NT2/D1 (cell line): ENCODE measurements at places on chromosomes 5 and 9.

DNA sequence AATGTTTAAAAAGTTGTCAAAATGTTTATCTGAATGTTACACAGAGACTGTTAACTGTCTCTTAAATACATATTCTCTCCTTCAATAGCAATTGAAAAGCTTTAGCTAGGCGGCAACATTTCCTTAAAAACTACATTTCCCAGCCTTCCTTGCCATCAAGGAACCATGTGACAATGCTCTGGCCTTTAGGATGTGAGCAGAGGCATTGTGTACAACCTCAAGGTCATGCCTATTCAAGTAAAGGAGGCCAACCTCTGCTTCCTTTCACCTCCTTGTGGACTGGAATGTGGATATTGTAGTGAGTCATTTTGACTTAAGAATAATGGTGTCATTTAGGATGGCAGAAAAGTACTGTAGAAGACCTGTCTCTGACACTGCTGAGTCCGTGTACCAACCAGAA lies 23.7 kb upstream of the MROH2B start:
- no peak for DNase-seq

DNA sequence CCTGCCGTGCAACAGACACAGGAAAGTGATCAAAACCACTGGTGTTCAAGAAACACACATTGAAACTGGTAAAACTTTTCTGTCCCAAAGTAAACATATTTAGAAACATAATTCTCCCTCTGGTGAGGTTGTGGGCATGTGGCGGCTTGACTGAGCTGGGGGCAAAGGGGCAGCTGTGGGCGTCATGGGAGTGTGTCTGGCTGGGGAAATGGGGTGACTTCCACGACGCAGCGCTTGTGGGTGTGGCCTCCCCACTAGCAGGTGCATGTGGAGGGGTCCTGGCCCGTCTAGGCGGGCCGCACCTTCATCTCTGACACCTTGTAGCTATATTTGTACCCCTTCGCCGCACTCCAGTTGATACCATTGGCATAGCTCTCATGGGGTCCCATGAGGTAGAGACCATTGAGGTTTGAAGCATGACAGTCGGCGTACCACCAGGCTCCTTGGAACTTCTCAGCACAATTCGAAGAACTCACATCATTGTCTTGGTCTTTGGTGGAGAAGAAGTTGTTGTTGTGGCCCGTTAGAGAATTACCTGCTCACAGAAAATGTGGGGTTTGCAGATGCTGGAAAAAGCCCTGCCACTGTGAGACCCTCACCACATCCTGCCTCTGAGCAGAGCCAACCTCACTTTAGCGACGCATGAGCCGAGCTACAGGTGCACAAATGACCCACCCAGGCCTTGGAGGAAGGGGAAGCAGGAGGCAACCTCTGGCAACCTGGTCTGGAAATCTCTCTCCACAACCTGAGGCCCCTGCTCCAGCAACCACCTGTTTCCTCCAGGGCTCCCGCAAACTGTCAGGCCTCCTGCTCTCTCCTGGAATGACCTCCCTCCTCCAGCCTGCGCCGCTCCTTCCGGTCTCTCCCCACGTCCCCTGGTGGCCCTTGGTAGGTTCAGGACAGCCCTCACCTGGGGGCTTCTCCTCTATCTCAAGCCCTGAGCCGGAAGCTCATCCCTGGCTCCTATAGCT lies 7.9 kb downstream of the FCN1 start:
- DNase-seq: no peak

GRCh38 chr5:126594748-126595485 lies at the start of gene ALDH7A1:
ALDH7A1 (minus strand) TSS chr5:126595219; CDS start chr5:126595198, 21 bp downstream.
- DNase-seq: peak; percentile 91

DNA sequence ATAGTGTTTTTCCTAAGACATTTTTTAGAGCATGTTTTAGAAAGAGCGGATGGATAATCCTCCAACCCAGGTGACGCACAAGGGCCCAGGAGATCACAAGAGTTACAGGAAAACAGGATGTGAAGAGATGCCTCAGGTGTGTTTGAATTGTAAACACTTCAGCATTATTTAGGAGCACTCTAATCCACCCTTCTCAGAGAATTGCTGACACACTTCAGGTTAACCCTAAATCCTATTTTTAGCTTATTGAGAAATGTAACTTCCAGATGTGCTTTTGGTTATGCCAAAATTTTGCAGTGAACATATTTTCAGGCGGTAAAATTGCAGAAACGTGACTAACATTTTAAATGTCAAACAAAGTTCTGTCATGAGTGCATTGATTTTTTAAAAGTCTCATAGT lies 755.4 kb upstream of the CTNND2 start:
- no peak for DNase-seq

GRCh38 chr9:92438900-92439526 lies 14.7 kb upstream of the OMD start:
- DNase-seq: no peak

GRCh38 chr5:40414922-40415321 lies 264.8 kb upstream of the PTGER4 start:
- DNase-seq: no peak

- no peak for DNase-seq
Observed at GRCh38 chr5:110880413-110880812, 141.6 kb downstream of the SLC25A46 start.

GRCh38 chr5:99305045-99305580 lies 376.3 kb upstream of the CHD1 start:
- DNase-seq: no peak

- no peak for DNase-seq
Observed at GRCh38 chr9:137147091-137147792, 8.3 kb downstream of the GRIN1 start.

GRCh38 chr5:151750121-151750520 lies 8.3 kb downstream of the ATOX1 start:
- DNase-seq: no peak

DNA sequence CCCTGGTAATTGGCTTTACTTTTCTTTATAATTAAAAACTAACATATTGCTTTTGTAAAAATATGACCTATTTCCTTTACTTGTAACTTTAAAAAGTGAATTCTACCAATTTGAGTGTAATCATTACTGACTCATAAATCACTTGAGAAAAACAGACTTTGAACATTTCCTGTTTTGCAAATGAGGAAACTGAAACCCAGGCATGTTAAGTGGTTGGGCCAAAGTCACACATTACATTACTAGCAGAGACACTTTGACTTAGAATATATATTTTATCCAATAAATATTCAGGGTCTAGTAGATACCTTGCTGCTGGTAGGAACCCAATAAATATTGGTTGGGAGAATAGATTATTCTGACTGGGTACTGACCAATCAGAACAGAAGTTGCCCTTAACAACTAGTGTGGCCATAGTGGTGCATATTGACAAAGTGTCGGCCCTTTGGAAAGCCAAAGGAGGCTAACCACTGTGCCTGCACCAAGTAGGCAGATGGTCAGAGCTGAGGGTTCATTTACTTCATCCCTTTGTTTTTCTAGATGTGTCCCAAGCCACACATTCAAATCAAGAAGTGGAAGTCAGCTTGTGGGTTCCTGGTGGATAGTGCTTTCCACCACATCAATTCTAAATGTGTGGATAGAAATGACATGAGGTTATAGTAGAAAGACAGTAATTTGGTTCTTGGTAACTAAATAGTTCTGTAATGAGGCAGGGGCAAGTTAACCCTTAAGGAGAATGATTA lies 365.1 kb upstream of the RIOK2 start:
- DNase-seq: no peak

- peak; percentile 57 for DNase-seq
Observed at GRCh38 chr9:71120501-71121247, 747 bp downstream of the TRPM3 start.

GRCh38 chr5:133387091-133387490 lies 225.2 kb downstream of the FSTL4 start:
- DNase-seq: no peak

- no peak for DNase-seq
Observed at GRCh38 chr5:177312649-177313181, 1.0 kb upstream of the MXD3 start.

GRCh38 chr5:54874337-54875021 lies 110.9 kb downstream of the ESM1 start:
- no peak for DNase-seq

DNA sequence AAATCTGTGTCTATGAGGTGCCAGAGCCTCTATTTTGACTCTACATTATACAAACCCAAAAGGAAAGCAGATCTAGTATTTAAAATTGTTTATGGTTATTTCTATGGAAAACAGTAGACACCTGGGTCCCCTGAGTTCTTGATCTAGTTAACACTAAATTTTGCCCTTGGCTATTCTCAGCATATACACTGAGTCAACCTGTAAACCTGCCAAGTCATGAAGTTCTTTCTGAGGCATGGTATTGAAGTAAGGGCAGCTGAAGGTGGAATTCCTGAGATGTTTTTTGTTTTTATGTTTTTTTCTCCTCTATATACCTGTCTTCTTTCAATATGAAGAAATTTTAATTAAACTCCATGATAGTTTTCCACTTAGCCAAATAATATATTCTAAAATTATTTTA lies 120.2 kb downstream of the PDE4D start:
- no peak for DNase-seq

DNA sequence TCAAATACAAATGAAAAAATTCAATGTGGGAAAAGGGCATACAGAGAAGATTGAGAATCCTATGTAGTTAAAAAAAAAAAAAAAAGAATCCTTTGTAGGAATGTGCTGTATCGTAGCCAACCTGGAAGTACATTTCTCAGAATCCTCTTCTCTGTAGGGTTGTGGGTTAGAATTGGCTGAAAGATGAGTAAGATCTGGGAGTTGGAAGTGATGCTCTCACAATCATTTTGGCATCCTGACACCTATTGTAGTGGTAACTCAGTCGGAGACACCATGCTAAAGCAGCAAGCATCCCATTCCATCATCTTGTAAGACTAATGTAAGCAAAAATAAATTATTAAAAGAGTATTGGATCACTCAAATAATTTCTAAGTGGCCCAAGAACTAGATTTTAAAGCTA lies 30.6 kb downstream of the MRPL22 start:
- DNase-seq: no peak

GRCh38 chr5:128424646-128425045 lies 113.4 kb downstream of the FBN2 start:
- no peak for DNase-seq

DNA sequence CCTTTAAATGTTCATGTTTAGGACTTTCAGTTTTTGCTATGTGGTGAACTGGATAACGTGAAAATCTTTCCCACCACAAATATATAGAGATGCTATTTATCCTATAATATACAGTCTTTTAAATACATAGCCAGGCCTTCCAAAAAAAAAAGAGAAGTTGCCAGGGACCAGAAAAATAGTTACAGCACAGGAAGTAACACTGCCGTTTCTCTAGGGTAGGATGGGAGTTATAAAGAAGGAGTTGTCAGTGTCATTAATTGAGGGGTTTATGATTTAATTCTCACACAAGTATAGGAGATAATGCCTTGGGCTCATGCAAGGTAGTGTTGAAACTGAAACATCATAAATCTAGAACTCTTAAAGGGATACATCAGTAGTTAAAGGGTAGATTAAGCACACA lies 83.9 kb downstream of the LRRC70 start:
- DNase-seq: no peak

GRCh38 chr5:83562071-83562606 lies 90.6 kb downstream of the VCAN start:
- no peak for DNase-seq

- DNase-seq: no peak
Observed at GRCh38 chr5:8013948-8014710, 145.2 kb downstream of the MTRR start.

GRCh38 chr9:109162677-109163076 lies 4.4 kb downstream of the FRRS1L start:
- DNase-seq: no peak

DNA sequence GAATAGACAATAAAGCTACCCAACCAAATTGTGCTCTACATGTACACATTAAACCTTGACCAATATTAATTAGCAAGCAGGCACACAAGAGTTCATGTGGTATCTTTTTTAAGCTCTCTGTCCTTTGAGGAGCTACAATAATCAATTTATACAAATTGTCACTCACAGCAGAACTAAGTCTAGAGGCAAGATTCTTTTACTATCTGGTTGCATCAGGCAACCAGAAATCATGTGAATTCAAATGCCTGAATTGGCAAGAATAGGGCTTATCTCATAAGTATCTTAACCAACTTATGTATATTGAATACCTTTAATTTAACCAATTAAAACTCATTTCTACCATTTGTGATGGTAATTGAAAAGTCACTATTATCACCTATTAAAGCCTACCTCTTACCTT lies 145.5 kb upstream of the HAPLN1 start:
- no peak for DNase-seq

DNA sequence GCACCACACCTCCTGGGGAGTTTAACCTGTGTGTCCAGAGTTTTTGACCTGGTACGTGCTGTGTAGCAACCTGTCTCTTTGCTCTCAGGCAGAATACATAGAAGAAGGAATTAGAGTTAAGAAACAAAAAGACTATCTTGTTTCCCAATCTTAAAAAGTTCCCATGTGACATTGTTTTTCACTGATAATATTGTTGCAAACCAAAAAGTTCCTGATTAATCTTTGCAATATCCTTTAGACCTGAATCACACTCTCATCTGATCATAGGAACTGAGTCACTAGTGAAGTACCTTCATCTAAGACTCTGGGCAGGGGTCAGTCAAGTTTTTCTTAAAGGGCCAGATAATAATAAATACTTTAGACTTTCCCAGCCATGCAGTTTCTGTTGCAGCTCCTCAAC lies 35.1 kb downstream of the BASP1 start:
- DNase-seq: no peak

- DNase-seq: no peak
Observed at GRCh38 chr9:20009606-20010005, 220.8 kb upstream of the SLC24A2 start.

DNA sequence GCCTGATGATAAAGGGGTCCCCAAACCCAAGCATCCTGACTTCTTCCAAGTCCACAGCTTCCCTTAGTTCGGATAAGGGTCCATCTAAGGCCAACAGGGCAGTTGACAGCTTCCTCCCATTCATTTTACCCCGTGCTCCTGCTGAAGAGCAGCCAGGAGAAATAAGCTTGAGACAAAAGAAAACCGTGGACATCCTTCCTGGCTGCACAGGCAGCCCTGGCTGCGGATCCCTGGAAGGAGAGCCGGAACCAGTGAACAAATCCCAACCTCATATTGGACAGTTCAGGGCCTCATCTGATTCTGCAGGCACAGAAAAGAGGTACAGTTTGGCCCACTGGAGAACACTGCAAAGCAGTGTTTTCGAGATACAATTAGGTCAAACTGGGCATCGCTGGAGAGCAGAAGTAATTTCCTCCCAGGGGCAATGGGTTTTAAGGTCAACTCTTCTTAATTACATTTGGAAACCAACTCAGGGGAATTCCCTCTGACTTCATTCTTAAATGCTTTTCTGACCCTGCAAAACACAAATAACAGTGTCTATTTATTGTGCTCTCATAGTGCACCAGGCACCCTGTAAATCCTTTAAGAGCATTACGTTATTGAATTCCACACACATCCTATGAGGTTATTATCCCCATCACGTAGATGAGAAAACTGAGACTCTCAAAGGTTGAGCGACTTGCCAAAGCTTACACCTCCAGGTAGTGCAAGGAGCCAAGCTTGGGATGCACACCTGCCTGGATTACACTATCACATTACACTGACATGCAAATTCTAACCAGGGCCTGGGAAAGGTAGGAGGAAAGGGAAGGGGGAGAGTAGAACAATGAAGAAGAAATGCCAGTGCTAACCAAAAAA lies 21.2 kb downstream of the ADAM19 start:
- DNase-seq: no peak

GRCh38 chr5:171957591-171958251 lies 48.7 kb downstream of the FBXW11 start:
- DNase-seq: no peak
